ENCODE measurements at places on chromosomes 6 and 20.

DNA sequence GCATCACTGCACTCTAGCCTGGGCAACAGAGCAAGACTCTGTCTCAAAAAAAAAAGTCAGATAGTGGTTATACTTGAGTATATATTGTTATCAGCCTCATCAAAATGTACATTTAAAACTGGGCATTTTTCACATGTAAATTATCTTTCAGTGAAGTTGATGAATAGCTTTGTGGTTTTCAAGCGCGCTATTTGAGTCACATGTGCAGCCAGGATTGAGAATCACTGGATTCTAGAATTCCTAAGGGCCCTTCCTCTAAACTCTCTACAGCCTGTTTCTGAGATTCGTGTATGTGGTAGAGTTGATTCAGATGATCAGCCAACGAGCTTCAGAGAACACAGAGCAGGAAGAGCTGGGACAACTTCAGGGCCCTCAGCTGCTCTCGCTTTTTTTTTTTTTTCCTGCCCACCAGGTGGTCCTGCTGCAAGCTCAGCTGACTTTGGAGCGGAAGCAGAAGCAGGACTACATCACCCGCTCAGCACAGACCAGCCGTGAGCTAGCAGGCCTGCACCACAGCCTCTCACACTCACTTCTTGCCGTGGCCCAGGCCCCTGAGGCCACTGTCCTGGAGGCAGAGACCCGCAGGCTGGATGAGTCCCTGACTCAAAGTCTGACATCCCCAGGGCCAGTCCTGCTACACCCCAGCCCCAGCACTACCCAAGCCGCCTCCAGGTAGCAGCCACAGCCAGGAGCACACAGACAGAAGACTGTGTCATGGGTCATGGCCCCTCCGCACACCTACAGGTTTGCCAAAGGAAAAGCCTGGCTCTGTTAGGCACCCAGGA lies 18.3 kb downstream of the C20orf173 start:
- DNase-seq: no peak

DNA sequence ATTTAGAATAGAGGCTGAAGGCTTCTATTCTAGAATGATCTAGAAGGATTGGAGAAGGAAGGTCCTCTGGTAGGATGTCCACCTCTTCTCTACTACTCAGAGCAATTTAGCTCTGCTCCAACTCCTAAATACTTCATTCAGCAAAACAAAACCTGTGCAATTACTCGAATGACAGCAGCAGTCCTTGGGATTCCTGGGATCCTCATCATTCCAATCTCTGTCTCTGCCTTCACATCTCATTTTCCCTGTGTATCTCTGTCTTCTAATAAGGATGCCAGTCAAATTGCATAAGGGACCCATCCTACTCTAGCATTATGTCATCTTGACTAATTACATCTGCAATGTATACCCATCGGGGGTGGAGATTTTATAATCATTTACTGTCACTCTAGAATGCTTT lies 5.5 kb upstream of the AIG1 start:
- no peak for DNase-seq

DNA sequence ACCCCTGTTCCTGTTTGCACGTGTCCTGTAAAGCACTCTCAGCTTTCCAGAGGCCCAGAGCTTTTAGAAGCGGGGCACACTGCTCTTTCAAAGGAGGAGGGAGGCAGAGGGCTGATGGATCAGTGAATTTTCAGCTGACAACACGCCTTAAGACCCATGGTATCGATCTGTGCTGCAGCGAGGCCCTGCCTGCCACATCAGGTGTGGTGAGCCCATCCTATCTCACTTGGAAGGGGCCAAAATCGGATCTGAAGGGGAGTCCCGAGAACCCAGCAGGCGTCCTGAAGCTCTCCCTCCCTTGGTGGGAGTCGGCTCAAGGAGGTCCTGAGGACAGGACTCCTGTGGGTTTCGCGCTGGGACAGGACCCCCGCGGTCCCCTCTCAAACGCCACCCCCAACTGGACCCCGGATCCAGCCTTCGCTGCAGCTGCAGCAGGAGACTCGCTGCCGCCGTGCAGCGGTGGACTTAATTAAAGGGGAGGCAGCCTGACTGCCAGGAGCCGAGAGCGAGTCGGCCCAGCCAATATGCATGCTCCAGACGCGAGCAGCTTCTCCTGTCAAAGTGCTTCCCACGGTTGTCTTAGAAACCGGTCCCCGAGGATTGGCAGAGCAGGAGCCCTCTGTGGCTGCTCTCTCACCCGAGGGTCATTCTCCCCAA lies 580.0 kb upstream of the ZNF337 start:
- no peak for DNase-seq

DNA sequence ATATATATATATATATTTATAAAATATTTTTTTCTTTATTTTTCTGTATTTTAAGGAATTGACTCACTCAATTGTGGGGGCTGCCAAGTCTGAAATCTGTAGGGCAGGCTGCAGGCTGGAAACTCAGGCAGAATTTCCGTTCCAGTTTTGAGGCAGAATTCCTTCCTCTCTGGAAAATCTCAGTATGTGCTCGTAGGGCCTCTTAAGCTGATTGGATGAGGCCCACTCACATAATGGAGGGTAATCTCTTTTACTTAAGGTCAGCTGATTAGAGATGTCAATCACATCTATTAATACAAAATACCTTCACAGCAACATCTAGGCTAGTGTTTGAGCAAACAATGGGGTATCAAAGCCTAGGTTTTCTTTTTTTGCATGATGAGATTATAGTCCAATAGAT lies 244.7 kb upstream of the RNF24 start:
- DNase-seq: no peak

DNA sequence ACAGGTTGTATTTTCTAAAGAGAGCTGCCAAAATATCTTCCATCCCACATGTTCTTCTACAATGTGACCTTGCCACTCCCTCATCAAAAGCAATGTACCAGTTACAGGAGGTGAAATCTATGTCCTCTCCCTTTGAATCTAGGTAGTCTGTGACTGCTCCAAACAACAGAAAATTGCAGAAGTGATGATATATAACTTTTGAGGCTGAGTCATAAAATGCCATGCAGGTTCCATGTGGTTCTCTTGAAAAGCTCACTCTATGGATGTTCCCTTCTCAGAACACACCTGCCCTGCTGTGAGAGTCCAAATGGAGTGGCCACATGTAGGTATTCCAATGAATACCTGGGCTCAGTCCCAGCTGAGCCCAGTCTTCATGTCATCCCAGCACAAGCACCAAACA lies 16.9 kb upstream of the PHIP start:
- no peak for DNase-seq

DNA sequence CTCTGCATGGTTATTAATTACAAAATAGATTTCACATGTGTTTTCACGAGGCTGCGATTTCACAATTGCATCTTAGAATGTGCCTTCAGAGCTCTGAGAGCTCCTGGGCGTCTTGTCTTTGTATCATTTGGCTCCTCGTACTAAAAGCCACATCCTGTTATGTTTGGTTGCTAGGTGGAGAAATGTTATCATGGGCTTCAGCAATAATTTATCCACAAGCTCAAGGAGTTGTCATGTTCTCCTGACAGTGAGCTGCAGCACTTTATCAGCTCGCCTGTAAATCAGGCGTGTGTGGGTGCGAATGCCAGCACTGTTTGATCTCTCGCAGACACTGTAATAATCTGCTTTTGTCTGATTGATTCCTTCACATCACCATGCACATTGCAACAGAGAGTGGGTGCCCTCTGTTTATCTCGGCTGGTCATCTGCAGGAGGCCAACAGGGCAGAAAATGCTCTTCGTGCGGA lies 218.6 kb upstream of the ZFP64 start:
- no peak for DNase-seq

GRCh38 chr6:6057442-6058053 lies 50.8 kb upstream of the NRN1 start:
- DNase-seq: no peak

DNA sequence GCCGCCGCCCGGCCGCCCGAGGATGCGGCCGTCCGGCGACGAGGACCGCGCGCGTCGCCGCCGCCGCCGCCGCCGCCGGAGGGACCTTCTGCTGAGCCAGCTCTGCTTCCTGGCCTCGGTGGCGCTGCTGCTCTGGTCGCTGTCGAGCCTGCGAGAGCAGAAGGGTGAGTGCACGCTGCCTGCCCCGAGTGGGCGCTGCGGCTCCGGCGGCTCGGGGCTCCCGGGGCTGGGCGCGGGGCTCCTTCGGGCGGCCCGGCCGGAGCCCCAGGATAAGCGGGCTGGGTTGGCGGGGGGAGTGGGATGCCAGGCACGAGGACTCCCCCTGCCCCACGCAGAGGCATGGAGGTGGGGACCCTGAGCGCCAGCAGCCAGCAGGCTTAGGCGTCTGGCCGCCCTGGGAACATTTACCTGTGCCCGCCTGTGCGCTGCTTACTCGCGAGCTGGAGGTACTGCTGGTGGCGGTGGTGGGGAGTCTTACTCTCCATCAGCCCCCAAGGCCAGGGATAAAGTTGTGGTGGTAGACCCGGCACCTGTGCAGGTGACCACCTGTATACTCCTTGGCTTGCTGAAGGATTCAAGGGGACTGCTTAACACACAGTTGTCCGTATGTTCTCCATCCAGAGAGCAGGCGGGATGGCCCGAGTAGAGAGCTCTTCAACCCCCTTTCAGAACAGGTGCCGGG lies 520 bp downstream of the SLC24A3 start:
- DNase-seq: peak; percentile 50

- no peak for DNase-seq
Observed at GRCh38 chr20:40073535-40074111, 615.4 kb downstream of the MAFB start.

- no peak for DNase-seq
Observed at GRCh38 chr6:10531503-10531902, 10.4 kb downstream of the GCNT2 start.

- no peak for DNase-seq
Observed at GRCh38 chr20:36253036-36253435, 16.8 kb downstream of the AAR2 start.

DNA sequence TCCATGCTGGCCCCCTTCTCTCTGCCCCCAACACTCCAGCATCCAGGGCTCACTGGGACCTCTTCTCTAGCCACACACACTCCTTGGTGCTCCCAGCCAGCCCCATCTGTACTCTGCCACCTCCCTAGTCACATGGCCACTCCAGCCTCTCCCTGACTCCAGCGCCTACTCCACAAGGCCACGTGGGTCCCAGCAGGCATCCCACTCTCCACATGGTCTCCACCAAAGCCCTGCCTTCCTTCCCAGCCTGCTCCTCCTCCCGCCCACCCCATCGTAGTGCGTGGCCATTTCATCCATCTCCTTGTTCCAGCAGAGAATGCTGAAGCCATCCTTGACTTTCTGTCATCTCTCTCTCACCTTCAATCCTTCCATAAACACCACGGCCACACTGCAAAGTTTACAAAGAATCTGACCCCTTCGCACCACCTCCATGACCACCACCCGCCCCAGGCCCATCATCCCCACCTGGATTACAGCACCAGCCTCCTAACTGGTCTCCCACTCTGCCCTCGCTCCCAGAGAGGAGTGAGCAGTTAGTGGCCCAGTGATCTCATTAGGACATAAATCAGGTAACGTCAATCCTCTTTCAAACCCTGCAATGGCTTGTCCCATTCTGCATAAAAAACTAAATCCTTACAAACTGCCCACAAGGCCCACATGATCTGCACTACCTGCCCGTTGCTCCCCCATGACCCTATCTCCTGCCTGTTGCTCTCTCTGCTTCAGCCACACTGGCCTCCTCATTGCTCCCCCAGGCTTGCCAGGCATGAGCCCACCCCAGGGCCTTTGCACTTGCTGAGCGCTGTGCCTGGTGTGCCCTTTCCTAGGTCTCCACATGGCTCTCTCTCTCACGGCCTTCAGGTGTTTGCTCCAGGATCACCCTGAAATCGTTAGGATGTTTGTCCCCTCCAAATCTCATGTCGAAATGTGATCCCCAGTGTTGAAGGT lies 96.2 kb downstream of the GRM4 start:
- DNase-seq: no peak

GRCh38 chr6:5079692-5080091 lies 5.4 kb upstream of the PPP1R3G start:
- DNase-seq: no peak

DNA sequence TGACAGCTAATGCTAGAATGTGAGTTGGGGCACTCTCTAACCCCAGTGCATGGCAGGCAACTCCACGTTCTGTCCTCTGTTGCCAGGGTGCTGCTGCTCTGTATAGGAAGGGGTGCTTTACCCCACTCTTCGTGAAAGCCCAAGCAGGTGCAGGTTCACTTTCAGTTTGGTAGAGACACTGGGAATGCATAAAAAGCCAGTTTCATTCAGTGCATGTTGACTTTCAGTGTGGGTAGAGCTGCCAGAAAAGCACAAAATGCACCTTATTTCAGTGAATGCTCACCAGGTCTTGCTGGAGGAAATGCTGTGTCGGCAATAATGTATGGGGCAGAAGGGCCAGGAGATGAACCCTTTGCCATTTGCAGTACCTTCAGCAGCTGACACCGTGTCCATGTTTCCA lies 62.1 kb upstream of the ADGRB3 start:
- no peak for DNase-seq

DNA sequence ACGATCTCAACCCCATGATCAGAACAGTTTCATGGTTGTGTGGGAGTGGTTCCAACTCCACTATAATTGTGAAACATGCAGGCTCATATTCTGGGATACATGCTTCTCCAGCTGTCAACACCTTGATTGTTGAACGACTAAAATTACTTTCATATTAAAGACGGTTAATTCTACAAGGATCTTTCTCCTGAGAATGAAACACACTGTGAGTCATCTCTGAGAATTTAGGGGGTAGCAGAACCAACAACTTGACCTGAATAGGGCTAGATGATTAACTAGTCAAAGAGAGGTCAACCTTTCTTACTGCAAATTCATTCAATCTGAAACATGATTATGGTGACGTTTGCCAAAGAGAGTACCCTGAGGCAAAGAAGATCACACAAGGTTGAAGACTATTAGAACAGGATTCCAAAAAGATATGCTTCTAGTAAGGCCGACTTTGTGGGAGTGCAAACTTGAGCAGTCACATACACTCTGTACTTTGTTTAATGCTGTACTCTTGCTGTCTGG lies 175.2 kb upstream of the CITED2 start:
- peak; percentile 17 for DNase-seq

- DNase-seq: no peak
Observed at GRCh38 chr20:23189341-23189740, 103.2 kb upstream of the CD93 start.

- DNase-seq: no peak
Observed at GRCh38 chr6:25017486-25017885, 81.7 kb upstream of the RIPOR2 start.

GRCh38 chr6:88359530-88360202 lies 193.5 kb upstream of the CNR1 start:
- no peak for DNase-seq

- DNase-seq: no peak
Observed at GRCh38 chr20:62355516-62355877, 11.6 kb downstream of the LAMA5 start.

DNA sequence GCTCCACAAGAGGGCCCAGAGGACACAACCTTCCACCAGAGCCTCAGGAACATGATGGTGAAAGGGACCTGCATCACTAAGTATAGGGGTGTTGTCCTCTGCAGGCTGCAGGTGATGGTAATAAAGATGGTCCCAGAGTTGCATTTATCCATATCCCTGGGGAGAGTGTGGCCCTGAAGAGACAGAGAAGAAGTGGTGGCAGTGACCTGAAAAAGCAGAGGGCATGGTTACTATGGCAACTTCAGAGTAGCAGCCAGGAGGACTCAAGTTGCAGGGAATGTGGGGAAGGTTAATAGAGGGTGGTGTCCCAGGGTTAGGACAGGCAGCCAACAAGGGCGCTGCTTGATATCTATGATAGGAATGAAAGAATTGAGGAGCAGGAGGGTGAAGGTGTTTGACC lies 57.1 kb downstream of the HLA-A start:
- DNase-seq: no peak

- no peak for DNase-seq
Observed at GRCh38 chr6:148261470-148261869, 81.2 kb upstream of the SASH1 start.
